ENCODE measurements at places on chromosomes 13 and 19. TPM values are rescaled to one million over a fixed set of nuclear protein-coding genes. Genes with fewer than 3 reads are reported as not detected.

GRCh38 chr19:44455100-44455499, 6.8 kb upstream of the ZNF229 start:
- DNase-seq: no peak

GRCh38 chr13:36352350-36352749, 6.2 kb upstream of the SPART start:
- no peak for DNase-seq

DNA sequence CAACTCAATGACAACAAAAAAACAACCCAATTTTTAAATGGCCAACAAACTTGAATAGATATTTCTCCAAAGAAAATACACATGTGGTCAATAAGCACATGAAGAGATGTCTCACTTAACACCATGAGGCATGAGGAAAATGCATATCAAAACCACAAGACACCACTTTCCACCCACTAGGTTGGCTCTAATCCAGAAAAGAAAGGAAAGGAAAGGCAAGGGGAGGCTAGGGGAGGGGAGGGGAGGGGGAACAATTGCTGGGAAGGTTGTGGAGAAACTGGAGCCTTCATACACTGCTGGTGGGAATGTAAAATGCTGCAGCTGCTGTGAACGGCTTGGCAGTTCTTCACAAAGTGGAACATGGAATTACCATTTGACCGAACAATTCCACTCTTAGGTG, 854.3 kb downstream of the UQCRFS1 start:
- no peak for DNase-seq

Gene CEACAM4
- total RNA-seq: not detected

DNA sequence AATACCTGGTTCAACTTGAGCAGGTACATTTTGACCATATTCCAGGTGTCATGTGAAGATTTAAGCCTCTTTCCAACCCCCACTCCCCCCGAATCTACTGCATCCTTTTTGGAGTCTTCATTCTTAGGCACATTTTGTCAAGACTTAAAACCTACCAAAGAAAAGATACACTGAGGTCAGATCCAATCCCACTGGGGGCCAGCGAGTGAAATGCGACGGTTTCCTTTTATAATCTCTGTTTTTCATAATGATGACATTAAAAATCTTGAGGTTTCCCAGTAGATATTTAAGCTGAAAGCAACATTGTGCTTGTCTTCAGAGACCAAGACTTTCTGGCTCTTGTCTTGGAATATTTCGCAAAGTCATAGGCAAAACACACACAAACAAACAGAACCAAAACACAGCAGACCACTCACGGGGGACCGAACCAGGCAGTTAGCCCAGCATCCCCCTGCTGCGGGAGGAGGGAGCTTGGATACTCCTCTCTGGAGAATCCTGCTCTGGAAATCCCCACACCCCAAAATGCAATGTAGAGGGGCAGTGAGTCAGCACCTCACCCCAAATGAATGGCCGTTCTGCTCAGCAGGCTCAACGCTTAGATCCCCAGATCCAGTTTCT, 506 bp upstream of the GAS6 start:
- DNase-seq: no peak

DNA sequence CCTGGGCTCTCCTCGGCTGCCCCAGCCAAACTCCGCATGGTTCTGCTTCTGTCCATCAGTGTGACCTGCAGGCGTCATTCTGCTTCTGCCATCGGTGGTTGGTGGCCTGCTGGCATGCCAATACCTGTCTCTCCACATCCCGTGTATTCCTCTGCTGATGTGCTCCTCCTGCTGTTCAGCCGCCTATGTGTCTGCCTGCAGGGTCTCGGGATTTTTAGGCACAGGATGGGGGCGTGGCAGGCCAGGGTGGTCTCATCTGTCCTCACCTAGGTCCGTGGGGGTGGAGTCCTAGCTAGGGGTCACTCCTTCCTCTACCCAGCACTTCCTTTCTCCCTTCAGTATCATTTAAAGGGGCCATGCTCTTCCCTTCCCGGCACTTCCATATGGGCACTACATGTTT, 33.0 kb upstream of the SGCG start:
- no peak for DNase-seq

DNA sequence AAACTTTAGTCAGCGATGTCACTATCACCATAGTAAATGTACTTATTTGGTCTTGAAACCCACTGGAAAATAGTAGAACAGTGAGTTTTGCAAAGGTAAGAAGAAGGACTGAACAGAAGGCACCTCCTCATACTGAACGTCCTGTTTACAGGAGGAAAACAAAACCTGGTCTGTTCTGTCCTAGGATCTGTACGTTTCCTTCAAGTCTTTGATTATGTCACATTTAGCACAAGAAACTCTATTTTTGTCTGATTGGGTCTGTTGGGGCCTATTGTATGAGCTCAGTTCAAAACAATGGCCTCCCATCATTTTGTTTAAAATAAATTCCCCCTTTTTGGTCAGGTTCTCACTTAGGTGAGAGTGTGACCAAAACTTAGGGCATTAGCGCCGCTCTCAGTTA, 11.2 kb upstream of the CFAP97D2 start:
- DNase-seq: no peak

GRCh38 chr13:61170856-61171255, 244.8 kb downstream of the PCDH20 start:
- DNase-seq: peak; percentile 30

GRCh38 chr13:27406178-27406939, 18.1 kb upstream of the GTF3A start:
- DNase-seq: peak; percentile 65

- DNase-seq: no peak
Measured at GRCh38 chr19:15144046-15144646, 36.9 kb downstream of the SYDE1 start.

Gene IGFL4
- total RNA-seq: 0.21 TPM

DNA sequence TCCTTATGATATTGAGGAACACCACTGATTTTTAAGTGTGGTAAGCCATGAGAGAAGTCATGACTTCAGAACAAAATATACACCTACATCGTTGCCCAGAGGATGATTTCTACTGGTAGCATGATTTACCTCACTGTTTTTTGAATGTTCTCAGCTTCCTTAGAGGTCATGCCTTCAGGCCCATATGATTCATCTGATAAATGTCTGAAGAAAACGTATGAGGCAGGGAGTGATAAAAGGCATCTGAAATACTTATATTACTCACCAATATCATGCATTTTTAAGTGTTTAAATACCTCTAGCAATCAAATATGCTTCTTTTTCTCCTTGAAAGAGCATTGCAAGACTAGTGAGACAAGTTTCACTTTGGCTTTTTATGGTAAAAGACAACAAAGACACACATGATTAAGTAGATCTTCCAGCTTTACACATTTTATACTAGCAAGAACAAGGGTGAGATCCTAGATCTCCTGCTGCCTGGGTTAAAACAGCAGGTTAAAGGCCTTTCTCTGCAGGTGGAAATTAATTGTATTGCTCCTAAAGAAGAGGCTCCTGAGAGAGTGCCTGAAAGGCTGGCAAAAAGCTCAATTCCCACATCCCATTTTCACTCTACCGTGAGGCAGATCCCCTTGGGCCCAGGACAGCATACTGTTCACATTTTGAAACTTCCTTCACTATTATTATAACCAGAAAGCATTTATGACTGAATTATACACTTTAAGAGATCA, 432.4 kb downstream of the SLITRK1 start:
- DNase-seq: peak; percentile 35

- DNase-seq: no peak
Measured at GRCh38 chr13:42859760-42860159, 78.4 kb downstream of the FAM216B start.

- DNase-seq: no peak
Measured at GRCh38 chr19:15866636-15867035, 31.2 kb downstream of the CYP4F2 start.

DNA sequence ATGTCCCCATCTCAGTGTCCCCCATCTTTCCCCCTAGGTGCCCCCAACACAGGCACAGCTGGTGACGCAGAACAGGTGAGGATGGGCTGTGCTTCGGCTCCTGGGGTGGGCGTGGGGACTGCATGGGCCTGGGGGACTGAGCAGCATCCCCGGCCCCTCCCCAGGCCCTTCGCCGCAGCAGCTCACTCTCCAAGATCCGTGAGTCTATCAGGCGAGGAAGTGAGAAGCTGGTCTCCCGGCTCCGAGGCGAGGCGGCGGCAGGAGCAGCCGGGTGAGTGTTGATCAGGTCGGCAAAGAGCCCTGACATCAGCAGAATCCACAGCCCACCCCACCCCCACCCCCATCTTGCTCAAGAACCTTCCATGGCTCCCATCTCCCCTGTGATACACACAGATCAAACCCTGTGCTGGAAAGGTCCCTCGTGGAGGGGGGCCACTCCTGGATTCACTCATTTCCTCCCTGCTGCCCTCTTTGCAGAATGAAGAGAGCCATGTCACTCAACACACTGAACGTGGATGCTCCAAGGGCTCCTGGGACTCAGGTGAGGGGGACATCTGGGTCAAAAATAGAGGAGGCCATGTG, 10.0 kb downstream of the KLC3 start:
- DNase-seq: no peak

Gene EFNB2
- 0.45 TPM for total RNA-seq

Gene CD70
- total RNA-seq: not detected

DNA sequence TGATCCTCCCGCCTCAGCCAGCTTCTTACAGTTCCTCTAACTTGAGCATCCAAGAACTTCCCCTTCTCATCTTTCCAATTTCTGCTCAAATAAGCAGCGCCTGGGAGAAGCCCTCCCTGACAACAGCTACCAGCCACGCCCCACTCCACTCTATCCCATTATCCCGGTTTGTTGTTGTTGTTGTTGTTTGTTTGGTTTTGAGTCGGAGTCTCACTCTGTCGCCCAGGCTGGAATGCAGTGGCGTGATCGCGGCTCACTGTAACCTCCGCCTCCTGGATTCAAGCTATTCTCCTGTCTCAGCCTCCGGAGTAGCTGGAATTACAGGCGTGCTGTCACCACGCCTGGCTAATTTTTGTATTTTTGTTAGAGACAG, 822 bp upstream of the PTPRS start:
- no peak for DNase-seq

DNA sequence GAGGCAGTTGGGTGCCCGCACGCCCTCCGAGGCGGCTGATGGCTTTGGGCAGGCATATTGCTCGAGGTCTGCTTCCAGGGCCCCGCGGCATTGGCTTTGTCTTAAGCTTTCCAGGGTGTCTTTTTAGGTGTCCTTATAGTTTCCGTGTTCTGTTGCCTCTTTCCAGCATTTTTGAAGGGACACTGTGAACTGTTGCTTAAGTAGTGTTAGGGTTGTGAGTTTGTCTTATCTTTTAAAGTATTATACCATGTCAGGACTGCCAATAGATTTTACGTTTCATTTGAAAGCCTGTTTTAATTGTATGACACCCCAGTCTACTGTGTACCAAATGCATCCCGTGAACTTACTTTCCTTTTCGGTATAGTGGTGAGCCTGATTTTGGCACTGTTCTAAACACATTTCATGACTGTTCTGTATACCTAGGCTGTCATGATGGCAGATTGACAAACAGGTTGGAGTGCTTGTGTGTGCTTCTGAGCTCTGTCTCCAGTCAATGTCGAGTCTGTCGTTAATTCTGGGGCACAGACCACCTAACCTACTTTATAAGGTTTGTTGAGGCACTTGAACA, 656 bp downstream of the PCCA start:
- peak; percentile 33 for DNase-seq

GRCh38 chr13:35882722-35883497, 248.3 kb downstream of the DCLK1 start:
- no peak for DNase-seq

Gene ZNF738
- 2.4 TPM for total RNA-seq

GRCh38 chr13:89212186-89212585, 1541.0 kb downstream of the SLITRK5 start:
- no peak for DNase-seq

Gene CYP2A6
- total RNA-seq: not detected

Gene NCAN
- not detected for total RNA-seq

Data from SK-MEL-5 (cell line).